ENCODE measurements at places on chromosomes 16 and 17.

DNA sequence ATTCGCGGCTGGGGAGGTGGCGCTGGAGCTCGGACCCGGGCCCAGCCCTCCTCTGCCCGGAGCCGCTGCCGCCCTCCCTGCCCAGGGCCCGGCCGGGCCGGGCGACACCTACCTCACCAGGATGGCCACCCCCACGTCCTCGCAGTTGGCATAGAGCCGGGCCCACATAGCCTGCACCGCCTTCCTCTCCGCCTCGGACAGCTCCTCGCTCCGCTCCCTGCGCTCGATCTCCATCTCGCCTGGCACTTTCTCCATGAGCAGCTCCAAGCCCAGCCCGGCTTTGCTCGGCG lies 276 bp downstream of the CYGB start:
- DNase-seq: no peak

- DNase-seq: no peak
These were observed 449.8 kb downstream of the SLC39A11 start for GRCh38 chr17:72642720-72643119.

DNA sequence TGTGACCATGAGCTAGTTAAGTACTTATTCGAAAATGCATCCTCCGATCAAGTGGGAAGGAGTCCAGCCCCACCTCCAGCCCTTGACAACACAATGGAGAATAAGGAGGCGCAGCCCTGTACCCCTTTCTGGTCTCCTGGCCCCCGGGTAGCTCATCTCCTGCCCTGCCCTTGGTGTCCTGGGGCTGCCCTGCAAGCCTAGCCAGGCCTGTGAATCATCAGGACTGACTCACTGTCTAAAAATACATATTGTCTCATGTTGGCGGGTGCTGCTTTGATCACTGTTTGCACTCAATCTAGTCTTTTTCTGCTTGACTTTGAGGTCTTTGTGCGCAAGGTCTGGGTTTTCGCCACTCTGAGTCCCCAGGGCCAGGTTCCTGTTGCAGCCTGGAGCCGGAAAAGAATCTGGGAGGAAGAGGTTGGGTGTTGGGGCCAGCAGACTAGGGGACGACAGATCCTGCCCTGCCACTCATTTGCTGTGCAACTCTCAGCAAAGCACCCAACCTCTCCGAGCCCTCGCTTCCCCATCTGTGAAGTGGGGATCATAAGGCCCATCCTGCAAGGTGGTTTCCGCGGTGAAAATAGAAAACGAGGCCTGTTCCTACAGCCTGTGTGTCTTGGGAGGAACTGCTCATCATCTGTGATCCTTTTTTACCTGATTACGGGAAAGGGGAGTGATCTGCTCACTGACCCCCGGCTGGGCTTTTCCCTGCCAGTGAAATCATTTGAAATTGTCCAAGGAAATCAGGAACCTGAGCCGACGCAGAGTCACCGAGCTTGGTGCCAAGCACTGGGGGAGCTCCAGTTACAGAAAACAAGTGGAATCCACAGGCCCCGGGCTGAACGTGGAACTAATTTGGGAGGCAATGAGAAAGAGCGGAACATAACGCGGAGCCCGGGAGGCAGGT lies 230.4 kb downstream of the PARN start:
- no peak for DNase-seq

DNA sequence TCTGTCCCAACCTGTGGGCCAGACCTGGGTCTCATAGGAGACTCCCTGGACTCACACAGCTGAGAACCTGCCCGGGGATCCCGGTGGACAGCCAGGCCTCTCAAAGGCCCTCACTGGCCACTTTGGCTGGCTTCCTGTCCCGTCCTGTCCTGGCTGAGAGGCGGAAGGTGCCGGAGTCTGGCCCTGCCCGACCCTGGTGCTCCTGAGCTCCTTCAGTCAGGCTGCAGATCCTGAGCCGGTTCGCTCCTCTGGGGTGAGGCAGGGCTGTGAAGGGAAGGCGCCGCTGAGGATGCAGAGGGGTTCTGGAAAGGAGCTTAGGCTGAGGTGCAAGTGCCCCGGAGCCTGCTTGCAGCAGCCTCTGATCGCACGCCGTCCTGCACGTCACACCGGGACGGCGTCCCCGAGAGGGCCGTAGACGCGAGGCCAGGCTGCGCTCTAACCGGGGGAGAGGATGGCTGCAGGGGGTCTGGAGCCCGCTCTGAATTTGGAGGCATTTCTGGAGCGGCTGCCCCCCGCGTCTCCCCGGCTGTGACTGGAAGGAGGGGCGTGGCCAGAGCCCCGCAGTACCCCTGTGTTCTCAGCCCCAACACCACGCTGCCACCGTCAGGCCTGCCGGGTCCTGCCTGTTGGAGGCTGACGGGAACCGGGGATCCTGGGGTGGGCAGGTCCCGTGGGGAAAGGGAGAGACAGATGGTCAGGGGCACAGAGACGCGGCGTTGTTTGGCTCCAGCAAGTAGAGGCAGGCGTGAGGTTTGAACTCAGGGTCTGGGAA lies 4.1 kb downstream of the HGS start:
- DNase-seq: no peak

- no peak for DNase-seq
These were observed 199.3 kb downstream of the CDH8 start for GRCh38 chr16:61836804-61837393.

DNA sequence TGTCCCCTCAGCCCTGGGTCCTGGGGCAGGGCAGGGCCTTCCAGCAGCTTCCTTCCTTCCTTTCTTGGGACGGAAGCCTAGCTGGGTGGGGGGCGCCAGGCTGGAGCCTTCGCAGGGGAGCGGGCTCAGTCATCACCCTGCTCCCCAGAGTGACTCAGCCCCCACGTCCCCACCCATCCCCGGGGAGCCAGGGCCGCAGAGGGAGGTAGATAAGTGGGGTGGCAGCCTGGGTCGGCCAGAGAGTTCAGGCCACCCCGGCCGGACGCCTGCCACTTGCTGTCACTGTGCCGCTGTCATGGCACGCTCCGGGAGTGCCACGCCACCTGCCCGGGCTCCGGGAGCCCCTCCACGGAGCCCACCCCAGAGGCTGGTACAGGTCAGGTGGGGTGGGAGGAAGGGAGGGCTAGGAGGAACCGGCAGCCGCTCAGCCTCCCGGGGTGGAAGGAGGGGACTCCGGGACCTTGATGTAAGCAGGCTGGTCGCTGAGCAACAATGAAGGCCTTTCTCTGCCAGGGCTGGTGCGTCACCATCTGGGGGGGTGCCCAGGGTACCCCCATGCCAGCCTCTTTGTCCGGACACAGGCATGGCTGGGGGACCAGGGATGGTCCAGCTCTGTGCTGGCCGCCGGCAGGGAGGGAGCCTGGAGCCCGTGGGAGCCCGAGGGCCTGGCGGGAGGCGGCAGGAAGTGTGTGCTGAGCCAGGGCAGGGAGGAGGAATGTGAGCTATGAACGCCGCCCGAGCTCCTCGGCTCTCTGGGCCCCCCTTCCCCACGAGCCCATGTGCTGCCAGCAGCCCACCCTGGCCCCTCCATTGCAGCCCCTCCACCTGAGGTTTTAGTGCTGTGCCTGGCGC lies 6.6 kb downstream of the NHERF2 start:
- DNase-seq: no peak

DNA sequence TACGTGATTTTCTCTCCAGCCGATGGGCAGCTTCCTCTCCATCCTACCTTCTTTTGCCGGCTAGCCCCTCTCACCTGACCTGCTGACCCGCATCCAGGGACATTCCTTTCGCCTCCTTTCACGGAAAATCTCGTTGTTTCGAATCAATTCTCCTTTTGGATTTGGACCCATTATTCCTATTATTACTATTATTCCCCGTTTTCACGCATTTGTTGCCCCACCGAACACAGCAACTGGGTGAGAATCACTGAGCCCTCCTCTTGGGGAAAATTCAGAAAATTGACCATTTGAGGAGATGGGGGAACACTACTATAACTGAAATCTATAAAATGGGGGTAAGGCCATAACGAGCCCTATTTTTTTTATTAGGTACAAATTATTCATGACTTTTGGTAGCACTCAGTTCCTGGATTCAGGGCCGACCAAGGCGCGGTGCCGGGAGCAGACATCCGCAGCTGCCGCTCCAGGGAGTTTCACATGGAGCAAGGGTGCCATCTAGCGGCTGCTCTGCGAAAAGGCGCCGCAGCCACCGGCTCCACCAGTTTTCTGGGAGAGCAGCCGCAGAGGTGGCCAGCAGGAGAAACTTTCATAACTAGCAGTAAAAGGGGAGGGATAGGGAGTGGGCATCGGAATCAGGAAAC lies 3.3 kb upstream of the HOXB8 start:
- DNase-seq: peak; percentile 73

GRCh38 chr16:19884611-19885450 lies at the start of gene GPRC5B:
Gene GPRC5B (minus strand): TSS chr16:19884848. CDS start chr16:19872845, 12,003 bp downstream.
- DNase-seq: peak; percentile 11

DNA sequence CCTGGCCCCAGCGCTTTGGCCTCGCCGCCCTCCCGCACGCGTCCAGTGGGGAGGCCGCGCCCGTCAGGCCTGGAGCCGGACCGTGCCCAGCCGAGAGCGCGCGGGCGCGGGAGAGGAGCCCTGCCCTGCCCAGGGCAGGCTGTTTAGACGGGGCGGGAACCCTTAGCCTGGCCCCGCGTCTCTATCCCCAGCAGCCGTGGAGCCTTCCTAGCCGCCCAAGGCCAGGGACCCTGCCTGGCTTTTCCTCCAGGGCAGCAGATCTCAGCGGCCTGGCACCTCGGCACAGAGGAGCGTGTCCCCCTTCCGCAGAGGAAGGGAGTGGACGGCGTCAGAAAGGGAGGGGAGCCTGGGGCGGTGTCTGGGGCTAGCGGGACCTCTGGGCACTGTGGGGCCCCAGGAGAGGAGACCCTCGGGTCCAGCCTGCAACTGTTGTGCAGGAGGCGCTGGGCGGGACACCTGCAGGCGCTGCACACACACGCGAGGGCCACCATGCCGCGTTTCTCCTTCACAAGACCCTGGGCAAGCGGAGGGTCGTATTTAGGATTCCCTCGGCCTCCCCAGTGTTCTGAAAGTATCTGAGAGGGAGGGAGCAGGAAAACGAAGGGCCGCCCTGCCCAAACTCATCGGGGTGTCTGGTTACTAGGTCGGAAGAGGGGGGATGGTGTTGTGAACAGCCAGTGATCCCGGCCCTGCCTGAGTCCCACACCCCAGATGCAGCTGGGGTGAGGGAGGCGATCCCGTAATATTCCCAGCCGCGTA lies 2.3 kb upstream of the NPTX1 start:
- no peak for DNase-seq
